ENCODE measurements at places on chromosomes 1 and 21. TPM values are rescaled to one million over a fixed set of nuclear protein-coding genes. Genes with fewer than 3 reads are reported as not detected.

GRCh38 chr1:82299056-82299455 is 498.3 kb downstream of the ADGRL2 start:
- no peak for DNase-seq

GRCh38 chr1:212457740-212458338 is 25.1 kb downstream of the NENF start:
- DNase-seq = peak; percentile 64

The GBP1 gene
- 24.8 TPM for total RNA-seq

The CELA2B gene
- total RNA-seq = not detected

- peak; percentile 16 for DNase-seq
These were observed 1.2 kb upstream of the ST3GAL3 start for GRCh38 chr1:43705982-43706597.

The VAMP3 gene
- 122 TPM for total RNA-seq

The GPN2 gene
- 9.4 TPM for total RNA-seq

DNA sequence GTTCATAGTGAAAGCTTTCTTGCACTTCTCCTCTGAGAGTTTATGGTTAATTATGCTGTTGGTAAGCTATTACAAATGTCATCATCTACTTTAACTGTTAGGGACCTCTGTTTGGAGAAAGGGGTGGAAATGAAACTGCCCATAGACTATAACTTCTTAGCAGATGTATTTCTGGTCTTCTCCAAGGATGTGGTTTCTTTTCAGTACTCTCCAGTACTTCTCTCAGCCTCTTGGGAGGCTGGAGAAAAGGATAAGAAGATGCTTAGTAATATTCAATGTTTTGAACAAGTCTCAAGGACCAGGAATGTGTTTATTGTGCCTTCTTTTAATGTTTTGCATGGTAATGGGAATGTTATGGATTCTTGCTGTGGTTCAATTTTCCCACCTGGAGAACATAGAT is 60.4 kb downstream of the LAMC2 start:
- DNase-seq = no peak

DNA sequence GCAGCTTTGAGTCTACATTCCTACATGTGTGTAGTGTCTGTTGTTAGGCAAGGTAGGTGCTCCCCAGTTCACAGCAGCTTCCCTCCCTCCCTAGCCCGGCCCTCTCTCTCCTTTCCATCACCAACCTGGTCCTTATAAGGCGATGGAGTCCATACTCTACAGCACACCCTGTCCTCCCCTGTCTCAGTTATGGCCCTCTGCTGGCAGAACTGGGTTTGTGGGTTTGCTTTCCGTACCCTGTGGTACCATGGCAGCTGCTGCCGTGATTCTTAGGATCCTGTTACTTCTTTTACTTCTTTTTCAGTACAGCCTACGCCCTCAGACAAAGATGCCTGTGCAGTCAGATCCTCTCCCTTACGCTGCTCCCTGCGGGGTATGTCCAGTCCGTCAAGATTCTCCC is 31.7 kb downstream of the AK5 start:
- DNase-seq = peak; percentile 51

GRCh38 chr1:79845936-79846335 is 839.4 kb upstream of the ADGRL4 start:
- no peak for DNase-seq

The TRIM17 gene
- not detected for total RNA-seq

GRCh38 chr1:207463571-207463970 is 9.4 kb downstream of the CR2 start:
- no peak for DNase-seq

The LCK gene
- total RNA-seq = 0.09 TPM

DNA sequence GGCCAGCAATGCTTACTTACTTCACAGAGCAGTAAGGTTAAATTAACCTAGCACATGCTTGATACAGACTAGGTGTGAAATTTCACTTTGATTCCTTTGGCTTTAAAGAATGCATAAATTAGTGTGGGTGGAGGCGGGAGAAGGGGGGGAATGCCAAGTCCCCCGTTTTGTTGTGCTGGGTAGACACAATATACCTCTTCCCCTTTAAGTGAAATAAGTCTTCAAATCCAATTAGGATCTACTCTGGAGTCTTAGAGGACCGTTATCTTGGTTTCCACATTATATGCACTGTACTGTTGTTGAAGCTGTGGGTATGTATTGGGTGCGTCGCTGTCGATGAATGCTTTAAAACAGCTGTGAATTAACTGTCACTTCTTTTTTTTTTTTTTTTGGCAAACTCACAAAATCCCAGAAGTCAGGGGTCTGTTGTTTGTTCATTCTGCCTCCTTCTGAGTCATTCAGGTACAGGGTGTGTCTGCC is 1.6 kb upstream of the S1PR1 start:
- no peak for DNase-seq

- no peak for DNase-seq
These were observed 643.0 kb upstream of the ADGRL2 start for GRCh38 chr1:81157686-81158085.

The SUMO3 gene
- total RNA-seq = 75.2 TPM

- DNase-seq = peak; percentile 60
These were observed 31.9 kb downstream of the MROH9 start for GRCh38 chr1:170967042-170967910.
